ENCODE measurements at places on chromosomes 5 and 9. TPM values are rescaled to one million over a fixed set of nuclear protein-coding genes. Genes with fewer than 3 reads are reported as not detected.

IL5 gene
- total RNA-seq, result not detected

RELL2 gene
- total RNA-seq, result 5.1 TPM

DDX4 gene
- total RNA-seq, result not detected

TEX48 gene
- not detected for total RNA-seq

IFNA13 gene
- not detected for total RNA-seq
